ENCODE measurements at places on chromosomes 5 and 9.

DNA sequence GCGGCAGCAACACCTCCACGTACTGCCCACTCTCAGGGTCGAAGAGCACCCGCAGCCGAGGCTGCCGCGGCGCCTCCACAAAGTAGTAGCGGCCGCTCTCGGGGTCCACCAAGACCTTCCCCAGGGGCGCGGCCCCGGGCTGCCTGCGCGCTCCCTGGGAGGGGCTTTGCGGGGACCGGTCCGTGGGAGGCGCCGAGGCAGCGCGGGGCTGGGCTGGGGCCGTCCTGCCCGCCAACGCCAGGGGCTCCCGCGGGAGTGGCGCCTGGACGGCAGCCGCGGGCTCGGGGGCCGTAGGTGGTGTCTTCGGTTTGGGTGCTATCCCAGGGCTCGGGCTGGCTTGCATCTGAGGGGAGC is 2.6 kb upstream of the MZB1 start:
- peak overlapping the region; percentile 58 for H3K4me3 ChIP-seq
- peak overlapping the region; percentile 18 for H3K27ac ChIP-seq
- peaks cover 49% of the 10 kb centered on the region for H3K4me1 ChIP-seq
- peaks cover 5% of the 10 kb centered on the region for H3K27me3 ChIP-seq
- no peak for DNase-seq

- no peak overlapping the region for H3K4me3 ChIP-seq
- no peaks in the 10 kb centered on the region for H3K4me1 ChIP-seq
- no peaks in the 10 kb centered on the region for H3K27me3 ChIP-seq
- DNase-seq = no peak
- H3K27ac ChIP-seq = no peak overlapping the region
These were observed 55.6 kb downstream of the CAMSAP1 start for GRCh38 chr9:135851748-135852147.

DNA sequence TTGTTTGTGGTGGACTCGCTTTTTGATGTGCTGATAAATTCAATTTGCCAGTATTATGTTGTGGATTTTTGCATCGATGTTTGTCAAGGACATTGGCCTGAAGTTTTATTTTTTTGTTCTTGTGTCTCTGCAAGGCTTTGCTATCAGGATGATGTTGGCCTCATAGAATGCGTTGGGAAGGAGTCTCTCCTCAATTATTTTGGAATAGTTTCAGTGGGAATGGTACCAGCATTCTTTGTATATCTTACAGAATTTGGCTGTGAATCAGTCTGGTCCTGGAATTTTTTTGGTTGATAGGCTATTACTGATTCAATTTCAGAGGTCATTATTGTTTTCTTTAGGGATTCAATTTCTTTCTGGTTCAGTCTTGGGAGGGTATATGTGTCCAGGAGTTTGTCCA is 141.4 kb upstream of the RGS7BP start:
- no peaks in the 10 kb centered on the region for H3K4me1 ChIP-seq
- H3K4me3 ChIP-seq = no peak overlapping the region
- no peaks in the 10 kb centered on the region for H3K36me3 ChIP-seq
- H3K27me3 ChIP-seq = no peaks in the 10 kb centered on the region
- no peak overlapping the region for H3K27ac ChIP-seq

DNA sequence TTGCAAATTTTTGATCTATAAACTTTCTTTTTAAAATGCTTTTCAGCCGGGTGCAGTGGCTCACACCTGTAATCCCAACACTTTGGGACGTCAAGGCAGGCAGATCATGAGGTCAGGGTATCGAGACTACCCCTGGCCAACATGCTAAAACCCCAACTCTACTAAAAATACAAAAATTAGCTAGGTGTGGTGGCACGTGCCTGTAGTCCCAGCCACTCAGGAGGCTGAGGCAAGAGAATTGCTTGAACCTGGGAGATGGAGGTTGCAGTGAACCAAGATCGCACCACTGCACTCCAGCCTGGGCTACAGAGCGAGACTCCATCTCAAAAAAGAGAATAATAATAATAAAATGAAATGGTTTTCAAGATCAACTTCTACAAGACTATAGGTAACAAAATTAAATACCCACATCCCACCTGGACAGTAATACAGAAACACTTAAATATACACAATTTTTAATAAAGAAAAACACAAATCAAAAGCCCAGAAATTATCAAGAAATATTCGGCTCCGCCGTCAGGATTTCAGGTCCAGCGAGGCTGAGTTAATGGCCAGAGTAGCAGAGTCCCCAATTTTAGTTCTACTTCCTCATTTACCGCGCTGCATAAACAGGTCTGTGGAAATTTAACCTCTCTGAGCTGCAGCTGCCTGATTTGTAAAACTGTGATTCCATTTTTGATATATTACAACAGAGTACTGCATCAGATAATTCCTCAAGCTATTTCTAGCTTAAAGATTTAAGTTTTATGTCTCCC is 4.0 kb downstream of the TUT7 start:
- DNase-seq = no peak
- peaks cover 56% of the 10 kb centered on the region for H3K4me1 ChIP-seq
- no peaks in the 10 kb centered on the region for H3K27me3 ChIP-seq
- no peak overlapping the region for H3K27ac ChIP-seq

DNA sequence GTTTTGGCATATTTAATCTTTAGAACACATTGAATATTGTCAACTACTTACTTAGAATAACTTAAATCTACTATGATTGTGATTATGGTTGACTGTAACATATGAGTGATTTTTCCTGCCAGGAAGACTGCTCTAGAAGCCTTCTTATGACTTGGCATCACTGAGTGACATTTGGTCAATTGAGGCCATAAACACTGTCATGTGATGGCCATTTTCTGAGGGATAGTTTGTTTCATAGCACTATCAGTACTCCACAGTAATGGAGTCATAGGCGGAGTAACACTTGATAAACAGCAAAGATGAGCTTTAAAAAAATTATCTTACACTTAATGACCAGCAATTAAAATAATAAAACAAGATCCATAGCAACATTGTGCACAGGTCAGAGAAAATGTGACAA is 31.0 kb downstream of the C9orf40 start:
- no peak overlapping the region for H3K27ac ChIP-seq
- H3K4me1 ChIP-seq = no peaks in the 10 kb centered on the region
- H3K4me3 ChIP-seq = no peak overlapping the region
- no peaks in the 10 kb centered on the region for H3K36me3 ChIP-seq

DNA sequence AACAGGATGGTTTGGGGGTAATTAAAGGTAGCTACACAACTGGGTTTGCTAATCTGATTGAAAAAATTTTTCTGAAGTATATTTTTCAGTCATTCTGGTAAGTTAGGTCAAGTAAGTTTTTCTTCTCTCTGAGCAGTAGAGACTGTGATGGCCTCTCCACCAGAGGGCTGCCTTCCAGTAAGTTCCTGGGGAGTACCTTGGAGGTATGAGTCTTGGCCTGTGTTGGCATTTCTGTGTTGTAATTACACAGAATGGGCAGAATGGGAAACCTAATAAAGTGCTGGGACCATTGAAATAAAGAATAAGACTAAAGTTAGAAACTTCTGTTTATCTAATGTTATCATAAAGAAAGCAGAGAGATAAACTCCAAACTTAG is 430.8 kb downstream of the ARHGEF28 start:
- DNase-seq = no peak
- no peak overlapping the region for H3K4me3 ChIP-seq
- no peaks in the 10 kb centered on the region for H3K27me3 ChIP-seq

- no peaks in the 10 kb centered on the region for H3K4me1 ChIP-seq
- H3K27me3 ChIP-seq = no peaks in the 10 kb centered on the region
These were observed 63.3 kb upstream of the SLCO6A1 start for GRCh38 chr5:102561894-102562760.

GRCh38 chr5:133432956-133433532 is 179.3 kb downstream of the FSTL4 start:
- no peaks in the 10 kb centered on the region for H3K36me3 ChIP-seq
- no peak overlapping the region for H3K27ac ChIP-seq
- H3K4me3 ChIP-seq = no peak overlapping the region
- no peaks in the 10 kb centered on the region for H3K4me1 ChIP-seq
- H3K27me3 ChIP-seq = no peaks in the 10 kb centered on the region

DNA sequence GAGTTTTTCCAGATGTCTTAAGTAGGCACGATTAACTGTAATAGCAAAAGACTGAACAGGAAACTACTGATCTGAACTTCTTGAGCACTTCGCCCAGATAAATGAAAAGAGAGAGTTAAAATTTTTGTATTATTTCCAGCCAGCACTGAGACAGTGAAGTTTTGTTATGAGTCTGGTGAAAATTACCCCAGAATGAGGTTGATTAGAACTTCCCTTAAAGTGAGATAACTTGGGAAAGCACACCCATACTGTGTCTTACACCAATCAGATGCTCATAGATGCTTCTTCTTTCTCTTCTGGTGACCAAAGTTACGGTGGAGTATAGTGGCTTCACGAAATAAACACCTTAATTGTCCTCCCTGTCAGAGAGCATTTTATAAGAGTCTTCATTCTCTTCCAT is 131.8 kb upstream of the SLC12A2 start:
- no peaks in the 10 kb centered on the region for H3K27me3 ChIP-seq
- no peak overlapping the region for H3K27ac ChIP-seq
- H3K4me1 ChIP-seq = no peaks in the 10 kb centered on the region

DNA sequence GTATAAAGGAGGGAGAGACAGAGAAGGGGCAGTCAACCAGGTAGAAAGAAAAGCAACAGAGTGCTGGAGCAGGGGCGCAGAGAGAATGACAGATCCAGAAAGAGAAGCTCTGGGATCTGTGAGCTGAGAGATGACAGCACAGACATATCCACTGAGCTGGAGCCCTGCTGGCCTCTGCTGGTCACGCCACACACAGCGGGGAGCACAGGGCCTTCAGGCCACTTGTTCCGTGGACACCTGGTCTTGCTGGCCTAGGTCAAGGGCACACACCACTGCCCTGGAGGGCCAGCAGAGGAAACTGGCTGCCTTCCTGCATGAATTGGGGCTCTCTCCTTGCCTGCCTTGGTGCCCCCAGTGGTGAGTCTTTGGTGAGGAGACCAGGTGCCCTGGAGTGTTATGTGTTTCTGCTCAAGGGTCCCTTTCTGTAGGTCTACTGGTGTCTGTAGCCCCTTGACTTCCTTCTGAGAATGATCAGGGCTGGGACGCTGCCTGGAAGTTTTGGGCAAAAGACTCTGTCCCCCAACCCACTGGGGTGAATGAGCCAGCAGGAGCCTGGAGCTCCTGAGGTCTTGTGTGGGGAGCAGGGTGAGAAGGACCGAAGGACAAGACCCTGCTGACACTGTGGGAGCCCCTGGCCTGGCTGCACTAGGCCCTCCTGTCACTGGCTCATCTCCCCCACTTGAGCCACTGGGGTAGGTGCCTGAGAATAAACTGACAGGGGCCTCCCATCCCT is 59.2 kb upstream of the ADAMTS2 start:
- H3K4me1 ChIP-seq = peaks cover 21% of the 10 kb centered on the region
- no peaks in the 10 kb centered on the region for H3K36me3 ChIP-seq
- H3K27me3 ChIP-seq = no peaks in the 10 kb centered on the region
- H3K27ac ChIP-seq = no peak overlapping the region
- no peak overlapping the region for H3K4me3 ChIP-seq

DNA sequence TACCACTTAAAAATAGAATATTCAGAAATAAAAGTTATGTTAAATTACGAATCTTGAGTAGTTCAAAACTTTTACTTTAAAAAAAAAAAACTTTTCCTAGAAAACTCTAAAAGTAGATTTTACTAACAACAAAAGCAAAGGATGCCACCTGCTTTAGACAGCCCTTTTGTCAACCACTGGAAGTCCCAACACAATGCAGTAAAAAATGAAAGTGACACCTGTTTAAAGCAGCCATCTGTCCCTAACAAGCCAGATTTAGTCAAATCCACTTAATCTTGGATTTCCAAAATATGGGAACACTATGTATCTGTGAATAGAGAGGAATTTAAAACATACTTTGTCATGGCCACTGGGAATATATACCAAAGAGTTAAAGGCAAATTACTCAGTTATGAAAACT is 3.8 kb downstream of the RFX3 start:
- H3K27ac ChIP-seq = no peak overlapping the region
- H3K4me1 ChIP-seq = peaks cover 11% of the 10 kb centered on the region
- DNase-seq = no peak
- no peak overlapping the region for H3K4me3 ChIP-seq
- H3K27me3 ChIP-seq = no peaks in the 10 kb centered on the region

- no peaks in the 10 kb centered on the region for H3K27me3 ChIP-seq
- H3K27ac ChIP-seq = no peak overlapping the region
- no peaks in the 10 kb centered on the region for H3K36me3 ChIP-seq
- peaks cover 37% of the 10 kb centered on the region for H3K4me1 ChIP-seq
- H3K4me3 ChIP-seq = no peak overlapping the region
These were observed 76.0 kb downstream of the GADD45G start for GRCh38 chr9:89680547-89681467.

GRCh38 chr5:82417776-82418607 is 139.8 kb upstream of the RPS23 start:
- no peaks in the 10 kb centered on the region for H3K36me3 ChIP-seq
- DNase-seq = no peak
- no peaks in the 10 kb centered on the region for H3K27me3 ChIP-seq

DNA sequence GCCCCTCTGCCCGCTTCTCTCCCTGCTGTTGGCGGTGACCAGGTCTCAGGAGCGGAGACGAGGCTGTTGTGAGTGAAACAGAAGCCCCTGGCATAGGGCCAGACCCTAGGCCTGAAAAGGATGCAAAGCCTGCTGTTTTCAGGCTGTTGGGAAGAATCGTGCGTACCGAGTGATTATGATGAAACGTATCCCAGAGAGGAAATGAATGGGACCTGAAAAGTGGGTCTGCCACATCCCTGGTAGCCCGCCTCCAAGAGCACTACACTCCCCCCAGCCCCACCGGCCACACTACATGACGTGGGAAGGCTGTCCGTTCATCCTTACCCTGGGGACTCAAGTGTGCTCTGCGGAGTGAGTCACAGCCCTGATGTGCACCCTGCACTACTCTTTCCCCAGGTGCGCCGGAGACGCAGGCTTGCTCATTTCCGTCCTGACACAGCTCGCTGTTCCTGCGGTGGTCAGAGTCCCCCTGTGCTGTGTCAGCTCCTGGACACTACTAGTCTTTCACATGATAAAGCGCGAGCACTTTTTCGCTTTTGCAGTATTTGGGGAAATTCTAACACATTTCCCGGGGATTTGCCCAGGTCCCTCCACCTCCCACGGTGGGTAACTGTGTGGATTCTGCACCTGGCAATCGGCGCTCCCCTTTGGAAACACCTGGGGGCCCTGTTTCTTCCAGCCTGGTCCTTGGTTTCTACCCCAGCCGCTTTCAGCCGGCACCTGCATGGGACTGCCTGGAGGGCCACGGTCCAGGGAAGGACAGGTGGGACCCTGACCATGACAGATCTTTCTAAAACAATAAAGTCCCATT is 91.5 kb downstream of the ANKRD33B start:
- H3K27me3 ChIP-seq = no peaks in the 10 kb centered on the region
- H3K27ac ChIP-seq = no peak overlapping the region
- H3K36me3 ChIP-seq = no peaks in the 10 kb centered on the region
- no peak for DNase-seq

DNA sequence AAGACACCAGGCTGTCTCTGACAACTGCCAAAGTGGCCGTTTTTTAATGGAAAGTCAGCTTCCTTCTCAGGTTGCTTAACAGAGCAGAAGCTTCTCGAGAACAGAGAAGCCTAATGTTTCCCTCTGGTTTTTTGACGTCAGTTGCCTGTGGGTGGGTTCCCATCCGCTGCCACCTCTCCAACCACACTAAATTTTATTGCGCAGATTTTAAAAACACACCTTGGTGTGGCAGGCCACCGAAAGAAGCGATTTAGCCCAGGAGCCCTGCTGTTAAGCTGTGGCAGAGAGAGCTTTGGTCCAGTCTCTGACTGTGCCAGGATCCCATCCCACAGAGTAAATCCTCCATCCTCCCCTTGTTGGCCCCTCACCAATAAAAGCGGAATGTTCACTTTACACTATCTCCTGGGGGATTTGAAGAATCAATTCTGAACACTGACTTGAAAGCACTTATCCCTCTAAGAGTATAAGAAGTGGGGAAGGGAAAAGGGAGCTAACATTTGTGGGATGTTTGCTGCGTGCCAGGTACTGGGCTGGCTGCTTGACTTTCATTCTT is 181.6 kb downstream of the AOPEP start:
- H3K36me3 ChIP-seq = no peaks in the 10 kb centered on the region
- peak overlapping the region; percentile 49 for H3K27ac ChIP-seq
- H3K4me3 ChIP-seq = no peak overlapping the region
- no peaks in the 10 kb centered on the region for H3K27me3 ChIP-seq
- peaks cover 8% of the 10 kb centered on the region for H3K4me1 ChIP-seq

Measured in vagina (tissue), 2 donors.